Tibial nerve (tissue), 4 donors: ENCODE measurements at places on chromosomes 12 and 14. TPM values are rescaled to one million over a fixed set of nuclear protein-coding genes. Genes with fewer than 3 reads are reported as not detected.
A peak's percentile ranks its signal among the peaks of the same experiment; 100 is the strongest.

DNA sequence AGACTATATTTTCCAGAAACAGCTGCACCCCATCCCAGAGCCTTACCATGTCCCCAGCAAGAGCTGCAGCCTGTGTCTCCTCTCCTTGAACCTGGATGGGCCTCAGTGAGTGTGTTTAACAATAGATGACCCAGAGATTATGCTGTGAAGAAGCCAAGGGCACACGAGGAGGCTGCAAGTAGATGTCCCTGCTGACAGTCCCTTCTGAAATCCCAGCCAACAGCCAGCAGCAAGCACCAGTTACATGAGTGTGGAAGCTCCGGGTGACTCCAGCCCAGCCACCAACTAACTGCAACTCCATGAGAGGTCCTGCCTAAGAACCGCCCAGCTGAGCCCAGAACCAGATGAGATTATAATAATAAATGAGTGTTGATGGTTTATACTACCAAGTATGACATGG, 191.7 kb downstream of the BCL11B start:
- no peaks in the 10 kb centered on the region for H3K27me3 ChIP-seq
- H3K36me3 ChIP-seq, result no peaks in the 10 kb centered on the region
- no peaks in the 10 kb centered on the region for H3K4me1 ChIP-seq

- H3K36me3 ChIP-seq, result no peaks in the 10 kb centered on the region
- no peak for DNase-seq
Observed at GRCh38 chr12:24600996-24601395, 347.9 kb downstream of the BCAT1 start.

The APOLD1 gene
- total RNA-seq, result 90.0 TPM

DNA sequence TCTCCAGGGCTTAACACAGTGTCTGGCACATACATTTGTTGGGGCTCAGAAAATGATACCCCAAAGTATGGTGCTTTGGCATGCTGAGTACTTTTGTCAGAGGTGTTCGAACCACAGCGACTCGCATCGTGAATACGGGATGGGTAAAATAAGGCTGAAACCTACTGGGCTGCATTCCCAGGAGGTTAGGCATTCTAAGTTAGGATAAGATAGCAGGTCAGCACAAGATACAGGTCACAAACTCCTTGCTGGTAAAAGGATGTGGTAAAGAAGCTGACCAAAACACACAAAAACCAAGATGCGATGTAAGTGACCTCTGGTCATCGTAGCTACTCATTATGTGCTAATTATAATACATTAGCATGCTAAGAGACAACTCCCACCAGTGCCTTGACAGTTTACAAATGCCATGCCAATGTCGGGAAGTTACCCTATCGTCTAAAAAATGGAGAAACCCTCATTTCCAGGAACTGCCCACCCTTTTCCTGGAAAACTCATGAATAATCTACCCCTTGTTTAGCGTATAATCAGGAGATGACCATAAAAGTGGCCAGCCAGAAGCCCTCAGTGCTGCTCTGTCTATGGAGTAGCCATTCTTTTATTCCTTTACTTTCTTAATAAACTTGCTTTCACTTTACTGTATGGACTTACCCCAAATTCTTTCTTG, 3.3 kb upstream of the AEBP2 start:
- H3K36me3 ChIP-seq, result no peaks in the 10 kb centered on the region
- no peaks in the 10 kb centered on the region for H3K4me1 ChIP-seq
- no peaks in the 10 kb centered on the region for H3K27me3 ChIP-seq

The SIX6 gene
- not detected for total RNA-seq

DNA sequence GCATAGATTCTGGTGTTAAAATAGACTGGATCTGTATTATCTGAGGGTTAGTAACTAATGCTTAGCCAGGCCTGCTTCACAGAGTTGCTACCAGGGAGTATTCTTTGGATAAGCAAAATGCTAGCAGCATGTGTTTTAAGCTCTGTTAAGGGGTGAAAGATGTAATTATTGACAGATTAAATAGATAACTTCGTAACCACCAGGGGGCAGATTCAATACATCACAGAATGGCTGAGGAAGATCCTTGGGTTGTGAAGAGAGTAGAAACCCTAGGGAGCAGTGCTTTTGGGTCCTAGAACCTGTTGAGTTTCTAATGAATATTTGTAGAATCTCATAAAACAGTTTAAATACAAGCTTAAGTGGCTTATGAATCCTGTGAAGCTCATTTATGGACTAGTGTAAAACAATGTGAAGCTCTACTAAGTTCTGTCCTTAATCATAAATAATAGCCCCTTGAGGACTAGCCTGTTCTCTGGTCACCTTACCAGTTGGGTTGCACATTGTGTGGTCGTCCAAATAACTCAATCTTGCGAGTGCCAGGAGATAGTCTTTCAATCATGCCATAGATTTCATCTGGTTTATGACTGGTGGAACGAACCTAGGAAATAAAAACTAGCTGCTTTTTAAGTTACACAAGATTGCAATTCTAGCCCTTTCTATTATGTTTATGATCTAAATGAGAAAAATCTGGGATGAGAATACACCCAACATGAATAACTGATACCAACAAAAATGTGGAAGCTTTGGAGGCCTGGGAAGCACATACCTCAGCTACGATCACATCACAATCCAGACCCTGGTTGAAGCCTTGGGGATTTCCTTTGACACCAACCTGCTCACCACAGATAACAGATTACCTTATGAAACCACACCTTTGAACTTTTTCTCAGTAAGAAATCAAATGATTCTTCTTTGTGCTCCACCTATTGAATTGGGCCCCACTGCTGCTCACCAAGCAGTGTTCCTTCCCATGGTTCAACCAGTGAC, 12.3 kb downstream of the METTL3 start:
- H3K27me3 ChIP-seq, result no peaks in the 10 kb centered on the region
- DNase-seq, result no peak
- H3K4me3 ChIP-seq, result no peak overlapping the region
- peaks cover 25% of the 10 kb centered on the region for H3K36me3 ChIP-seq

GRCh38 chr14:101630056-101630965, 69.0 kb downstream of the DIO3 start:
- no peak overlapping the region for H3K27ac ChIP-seq
- DNase-seq, result no peak

- H3K27ac ChIP-seq, result no peak overlapping the region
- H3K27me3 ChIP-seq, result no peaks in the 10 kb centered on the region
- H3K4me3 ChIP-seq, result no peak overlapping the region
- no peak for DNase-seq
- no peaks in the 10 kb centered on the region for H3K4me1 ChIP-seq
- no peaks in the 10 kb centered on the region for H3K36me3 ChIP-seq
Observed at GRCh38 chr14:64249363-64249762, 44.8 kb downstream of the ESR2 start.

GRCh38 chr14:91934554-91935285, 12.8 kb downstream of the FBLN5 start:
- no peaks in the 10 kb centered on the region for H3K4me1 ChIP-seq
- no peak overlapping the region for H3K4me3 ChIP-seq
- no peak for DNase-seq
- no peaks in the 10 kb centered on the region for H3K27me3 ChIP-seq

DNA sequence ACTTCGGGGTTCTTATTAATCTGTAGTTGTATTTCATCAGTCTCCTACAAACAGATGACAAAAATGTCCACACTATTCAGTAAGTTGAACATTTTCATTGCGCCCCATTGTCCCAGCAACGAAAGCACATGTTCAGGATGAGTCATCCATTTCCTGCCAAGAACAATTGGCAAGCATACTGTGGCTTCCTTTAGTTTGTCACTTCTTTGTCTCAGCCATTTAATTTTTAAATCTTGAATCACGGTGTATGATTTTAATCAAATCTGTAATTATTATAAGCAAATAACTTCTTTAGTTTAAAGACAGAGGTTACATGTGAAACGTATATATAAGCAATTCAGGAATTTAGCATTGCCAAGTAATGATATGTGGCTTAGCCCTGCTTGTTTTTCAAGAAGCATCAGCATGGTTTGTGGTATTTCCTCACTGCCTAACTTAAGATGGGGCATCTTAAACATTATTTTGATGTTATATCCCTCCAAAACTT, 211.3 kb upstream of the KRR1 start:
- H3K27ac ChIP-seq, result peak overlapping the region; percentile 46
- H3K27me3 ChIP-seq, result no peaks in the 10 kb centered on the region
- H3K36me3 ChIP-seq, result no peaks in the 10 kb centered on the region

The TAS2R7 gene
- not detected for total RNA-seq

DNA sequence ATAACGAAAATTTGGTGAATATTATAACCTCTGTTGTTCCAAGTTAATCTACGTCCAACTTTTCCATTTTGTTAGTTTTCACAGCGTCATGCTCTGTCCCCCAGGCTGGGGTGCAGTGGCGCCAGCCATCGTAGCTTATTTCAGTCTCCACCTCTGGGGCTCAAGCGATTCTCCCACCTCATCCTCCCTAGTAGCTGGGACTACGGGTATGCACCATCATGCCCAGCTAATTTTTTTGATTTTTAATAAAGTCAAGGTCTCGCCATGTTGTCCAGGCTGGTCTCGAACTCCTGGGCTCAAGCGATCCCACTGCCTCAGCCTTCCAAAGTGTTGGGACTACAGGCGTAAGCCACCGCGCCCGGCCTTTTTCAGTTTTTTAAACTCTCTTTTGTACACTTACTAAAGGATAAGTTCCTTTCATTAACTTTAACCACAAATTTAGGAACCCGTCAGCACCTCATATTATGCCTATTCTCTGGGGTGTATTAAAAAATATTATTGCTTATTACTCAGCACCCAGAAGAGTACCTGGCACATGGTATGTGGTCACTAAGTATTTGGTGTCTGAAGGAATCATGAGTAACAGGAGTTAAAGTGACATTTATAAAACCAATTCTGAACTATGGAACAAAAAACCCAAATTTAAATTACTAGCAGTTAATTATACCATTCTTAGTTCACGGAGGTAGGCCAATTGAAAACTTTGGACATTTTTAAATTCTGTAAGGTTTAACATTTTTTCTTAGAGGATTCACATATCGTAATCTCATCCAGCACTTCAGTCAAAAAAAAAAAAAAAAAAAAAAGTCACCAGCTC, 925 bp upstream of the MIPOL1 start:
- H3K27me3 ChIP-seq, result no peaks in the 10 kb centered on the region

The GPR68 gene
- 0.21 TPM for total RNA-seq

GRCh38 chr14:68843471-68844209, 50.8 kb upstream of the ZFP36L1 start:
- H3K4me1 ChIP-seq, result no peaks in the 10 kb centered on the region
- no peaks in the 10 kb centered on the region for H3K36me3 ChIP-seq
- no peak overlapping the region for H3K27ac ChIP-seq
- peak; percentile 64 for DNase-seq

DNA sequence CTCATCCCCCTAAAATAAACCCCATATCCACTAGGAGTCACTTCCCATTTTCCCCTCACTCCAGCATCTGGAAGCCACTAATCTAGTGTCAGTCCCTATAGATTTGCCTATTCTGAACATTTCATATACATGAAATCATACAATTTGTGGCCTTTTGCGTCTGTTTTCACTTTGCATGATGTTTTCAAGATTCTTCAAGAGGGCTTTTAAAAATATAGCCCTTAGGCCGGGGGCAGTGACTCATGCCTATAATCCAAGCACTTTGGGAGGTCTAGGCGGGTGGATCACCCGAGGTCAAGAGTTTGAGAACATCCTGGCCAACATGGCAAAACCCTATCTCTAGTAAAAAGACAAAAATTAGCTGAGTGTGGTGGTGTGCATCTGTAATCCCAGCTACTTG, 104.7 kb downstream of the VEZT start:
- H3K27ac ChIP-seq, result no peak overlapping the region
- H3K27me3 ChIP-seq, result no peaks in the 10 kb centered on the region
- H3K4me3 ChIP-seq, result no peak overlapping the region
- H3K36me3 ChIP-seq, result no peaks in the 10 kb centered on the region

DNA sequence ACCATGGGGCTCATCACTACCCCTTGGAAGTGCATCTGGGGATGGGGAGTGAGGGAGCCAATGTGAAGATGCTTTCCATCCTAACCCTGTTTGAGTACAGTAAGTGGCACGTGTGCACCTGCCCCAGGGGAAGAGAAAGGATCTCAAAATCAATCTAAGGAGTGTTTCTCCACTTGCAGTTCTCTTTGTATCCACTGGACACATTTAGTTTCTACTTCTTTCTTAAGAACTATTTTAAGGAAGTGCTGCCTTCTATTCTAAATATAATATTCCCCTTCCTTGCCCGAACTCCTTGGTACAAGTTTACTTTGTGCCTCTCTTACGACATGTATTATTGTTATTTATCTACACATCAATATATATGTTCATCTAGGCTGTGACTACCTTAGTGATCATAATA, 73.8 kb downstream of the TTC6 start:
- H3K36me3 ChIP-seq, result no peaks in the 10 kb centered on the region
- no peak overlapping the region for H3K4me3 ChIP-seq
- H3K4me1 ChIP-seq, result no peaks in the 10 kb centered on the region

DNA sequence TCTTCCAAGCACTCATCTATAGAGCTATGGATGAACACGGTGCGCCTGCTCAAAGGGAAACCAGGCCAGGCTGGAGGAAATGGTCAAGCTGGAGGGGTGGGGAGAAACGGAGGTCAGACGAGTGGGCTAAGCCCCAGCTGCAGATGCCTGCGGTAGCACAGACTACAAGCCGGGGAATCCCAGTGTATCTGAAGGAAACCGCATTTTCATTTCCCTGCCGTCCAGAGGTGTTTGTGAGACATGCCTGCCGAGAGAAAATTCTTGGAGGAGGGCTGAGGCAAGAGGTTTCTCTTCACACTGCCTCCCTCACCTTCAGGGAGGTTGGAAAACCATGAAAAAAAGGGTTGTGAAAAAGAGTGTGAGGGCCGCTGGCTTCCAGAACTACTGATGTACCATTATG, 102.0 kb upstream of the FOXN3 start:
- no peaks in the 10 kb centered on the region for H3K27me3 ChIP-seq
- no peaks in the 10 kb centered on the region for H3K36me3 ChIP-seq
- H3K4me3 ChIP-seq, result no peak overlapping the region
- H3K4me1 ChIP-seq, result no peaks in the 10 kb centered on the region
- no peak overlapping the region for H3K27ac ChIP-seq

The RERG gene
- total RNA-seq, result 42.8 TPM

DNA sequence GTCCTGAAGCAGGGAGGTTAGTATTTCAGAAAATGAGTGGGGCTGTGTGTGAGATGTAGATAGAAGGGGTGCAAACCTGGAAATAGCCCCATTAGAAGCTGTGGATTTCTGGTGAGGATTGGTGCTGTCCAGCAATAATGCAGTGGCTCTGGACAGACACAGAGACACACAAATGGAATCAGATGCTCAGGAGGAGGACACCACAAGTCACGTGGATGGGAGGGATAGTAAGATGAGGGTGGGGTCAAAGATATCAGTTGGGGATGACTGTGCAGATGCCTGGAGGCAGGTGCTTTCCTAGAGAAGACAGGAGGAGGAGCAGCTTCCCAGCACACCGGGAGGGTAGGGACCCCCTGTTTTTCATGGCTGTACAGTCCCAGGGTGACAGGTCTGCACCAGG, 136.5 kb downstream of the PLXNC1 start:
- H3K27me3 ChIP-seq, result no peaks in the 10 kb centered on the region
- H3K4me1 ChIP-seq, result peaks cover 15% of the 10 kb centered on the region
- H3K27ac ChIP-seq, result no peak overlapping the region

GRCh38 chr12:49331380-49332222, 5.4 kb downstream of the C1QL4 start:
- DNase-seq, result peak; percentile 62
- no peaks in the 10 kb centered on the region for H3K36me3 ChIP-seq
- H3K4me3 ChIP-seq, result no peak overlapping the region
- peaks cover 4% of the 10 kb centered on the region for H3K27me3 ChIP-seq
- peaks cover 26% of the 10 kb centered on the region for H3K4me1 ChIP-seq
- H3K27ac ChIP-seq, result no peak overlapping the region

- H3K4me1 ChIP-seq, result peaks cover 29% of the 10 kb centered on the region
- no peak for DNase-seq
- H3K36me3 ChIP-seq, result no peaks in the 10 kb centered on the region
- no peak overlapping the region for H3K4me3 ChIP-seq
Observed at GRCh38 chr12:49294804-49295081, 204 bp upstream of the PRPH start.
